ENCODE measurements at places on chromosomes 2 and 18.

DNA sequence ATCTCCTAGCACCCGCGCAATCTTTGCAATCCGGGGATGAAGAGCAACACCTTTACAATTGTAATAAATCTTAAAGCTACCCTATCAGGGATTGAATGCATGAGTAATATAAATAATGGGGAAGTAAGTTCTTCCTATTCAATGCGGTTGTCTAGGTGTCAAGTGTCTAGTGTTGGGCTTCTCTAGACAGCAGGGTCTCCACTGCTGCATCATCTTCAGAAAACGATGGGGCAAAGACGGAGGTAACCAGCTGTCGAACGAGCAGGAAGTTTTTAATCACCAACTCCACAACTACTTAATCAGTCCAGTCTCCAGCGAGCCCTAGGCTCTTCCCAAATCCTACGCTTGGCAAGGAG lies 573 bp downstream of the STAM2 start:
- no peak for DNase-seq

- peak; percentile 27 for DNase-seq
Observed at GRCh38 chr2:228039752-228040534, 141.5 kb downstream of the SPHKAP start.

DNA sequence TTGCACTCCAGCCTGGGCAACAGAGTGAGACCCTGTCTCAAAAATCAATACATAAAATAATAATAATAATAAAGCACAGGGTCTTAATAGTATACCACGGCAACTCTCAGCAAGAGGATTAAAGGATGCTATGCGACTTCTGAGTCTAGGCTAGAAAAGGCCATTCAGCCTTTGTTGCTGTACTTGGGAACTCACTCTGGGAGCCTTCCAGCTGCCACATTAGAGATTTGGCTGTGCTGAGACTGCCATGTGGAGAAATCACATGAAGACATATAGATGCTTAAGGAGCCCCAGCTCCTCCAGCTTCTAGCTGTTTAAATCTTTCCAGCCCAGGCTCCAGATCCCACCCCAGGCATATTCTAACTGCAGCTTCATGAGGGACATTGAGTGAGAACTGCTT lies 8.2 kb upstream of the TANC1 start:
- no peak for DNase-seq

- DNase-seq: no peak
Observed at GRCh38 chr18:41714872-41715271, 240.2 kb upstream of the PIK3C3 start.

DNA sequence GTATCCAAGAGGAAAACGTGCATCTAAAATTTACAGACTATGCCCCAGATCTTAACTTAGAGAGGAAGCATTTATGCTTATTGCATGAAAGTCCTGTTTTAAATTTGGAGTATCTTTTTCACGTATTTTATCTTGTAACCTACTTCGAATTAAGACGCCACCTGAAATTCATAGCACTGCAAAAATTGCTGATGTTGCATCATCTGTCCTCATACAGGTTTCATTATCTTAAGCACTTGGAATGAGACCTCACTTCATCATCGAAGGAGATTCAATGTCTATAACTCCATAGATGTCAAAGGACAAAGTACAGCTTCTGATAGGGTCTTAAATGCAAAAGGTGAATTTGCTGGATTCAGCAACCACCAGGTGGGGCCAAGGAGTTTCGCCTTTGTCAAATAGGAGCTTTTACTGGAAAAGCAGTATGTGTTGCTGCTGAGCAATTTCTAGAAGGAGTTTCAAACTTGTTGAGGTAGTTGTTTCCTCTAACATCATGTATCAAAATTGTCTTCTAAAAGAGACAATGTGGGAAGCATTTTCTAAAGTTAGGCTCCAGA lies 106.4 kb upstream of the CCDC85A start:
- no peak for DNase-seq

DNA sequence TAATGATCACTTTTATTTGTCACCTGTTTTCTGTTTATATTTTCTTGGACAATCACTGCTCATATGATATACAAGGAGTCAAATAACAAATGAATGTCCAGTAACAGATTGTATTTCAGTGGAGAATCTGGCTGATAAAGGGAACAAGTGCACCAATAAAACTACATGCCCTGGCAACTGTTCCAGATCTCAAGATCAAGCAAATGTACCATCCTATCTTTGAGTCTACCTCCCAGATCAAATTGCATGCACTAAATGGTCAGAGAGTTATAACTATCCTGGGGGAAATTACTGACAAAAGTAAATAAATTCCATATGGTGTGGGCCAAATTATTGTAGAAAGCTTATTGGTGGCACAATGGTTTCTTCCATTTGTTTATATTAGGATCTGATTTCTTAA lies 452.8 kb downstream of the MBD2 start:
- DNase-seq: no peak

- DNase-seq: no peak
Observed at GRCh38 chr2:170091436-170091835, 86.5 kb upstream of the MYO3B start.

Measured in suppressor macrophage treated with lipopolysaccharide for 4 hours (primary cell).